ENCODE measurements at places on chromosomes 12 and 14.

DNA sequence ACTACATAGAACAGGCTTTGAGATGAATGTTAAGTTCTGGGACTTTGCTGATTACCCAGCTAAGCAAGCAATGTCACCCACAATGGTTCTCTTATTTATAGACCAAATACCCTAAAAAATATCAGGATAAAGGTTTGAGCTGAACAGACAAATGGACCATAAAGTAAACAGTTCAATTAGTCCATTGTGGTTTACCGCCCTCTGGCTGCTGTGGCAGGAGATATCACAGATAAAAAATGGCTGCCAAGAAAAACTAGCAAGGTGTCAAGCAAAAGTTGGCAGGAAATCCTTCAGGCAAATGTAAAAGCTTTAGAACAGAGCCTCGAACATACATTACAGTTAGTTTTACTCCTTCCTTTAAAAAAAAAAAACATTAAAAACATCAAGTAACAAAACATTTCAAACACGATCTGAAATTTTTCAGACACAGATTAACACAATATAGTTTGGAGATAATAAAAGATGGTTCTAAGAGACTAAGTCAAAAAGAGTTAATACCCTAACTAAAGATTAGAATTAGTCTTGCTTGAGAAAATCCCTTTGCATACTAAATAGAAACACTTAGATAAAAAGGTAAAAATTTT lies 41.3 kb downstream of the MED13L start:
- peak; percentile 19 for DNase-seq

DNA sequence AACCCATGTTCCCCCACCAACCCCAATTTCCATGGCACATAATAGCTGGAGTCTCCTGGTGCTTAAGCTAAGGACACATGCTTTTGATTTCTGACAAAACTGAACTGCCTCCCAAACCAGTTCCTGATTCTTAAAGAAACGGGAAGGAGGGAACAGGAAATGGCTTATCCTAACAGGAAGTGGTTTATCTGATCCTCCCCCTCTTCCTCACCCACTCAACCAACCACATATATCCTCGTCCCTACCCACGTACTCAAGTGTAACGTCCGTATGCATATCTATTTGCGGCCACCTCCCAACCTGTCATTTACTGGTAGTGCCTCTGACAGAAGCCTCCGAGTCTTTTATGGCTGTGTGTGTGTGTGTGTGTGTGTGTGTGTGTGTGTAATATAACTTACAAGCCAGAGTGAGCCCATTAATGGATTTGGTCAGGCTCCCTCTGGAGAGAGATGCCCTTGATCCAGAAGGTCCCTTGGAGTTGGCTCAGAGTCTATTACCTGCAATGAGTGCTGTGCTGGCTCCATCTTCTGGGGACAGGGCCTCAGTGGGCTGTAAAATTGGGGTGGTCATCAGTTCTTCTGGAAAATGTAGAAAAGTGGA lies 7.7 kb downstream of the DAZAP2 start:
- DNase-seq: no peak

DNA sequence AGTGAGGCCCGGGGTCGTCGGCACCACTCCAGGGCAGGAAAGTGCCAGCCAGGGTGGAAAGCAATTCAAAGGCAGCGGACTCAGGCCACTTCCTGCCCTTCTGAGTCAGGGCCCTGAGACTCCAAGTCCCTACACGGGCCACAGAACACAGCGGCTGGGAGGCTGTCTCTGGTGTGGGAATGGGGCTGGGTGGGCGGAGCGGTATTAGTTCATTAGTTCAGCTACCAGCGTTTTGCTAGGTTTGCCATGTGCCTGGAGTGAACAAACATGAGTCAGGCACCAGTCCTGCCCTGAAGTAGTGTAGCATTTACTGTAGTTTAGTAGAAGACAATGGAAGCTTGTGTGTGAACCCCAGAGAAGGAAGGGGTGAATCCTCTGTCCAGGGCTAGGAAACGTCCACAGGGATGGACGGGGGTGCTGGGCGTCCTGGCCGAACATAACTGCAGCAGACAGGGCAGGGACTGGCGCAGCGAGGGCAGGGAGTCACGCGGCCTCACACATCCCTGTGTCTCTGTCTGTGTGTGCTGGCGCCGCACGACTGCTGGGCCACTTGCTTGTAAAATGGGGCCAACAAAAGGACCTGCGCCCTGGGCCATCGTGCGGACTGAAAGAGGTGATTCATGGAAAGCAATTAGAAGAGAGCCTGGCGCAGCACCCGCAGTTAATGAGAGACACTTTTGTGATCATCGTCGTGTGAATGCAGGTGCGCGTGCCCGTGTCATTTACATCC lies 186.4 kb upstream of the PRMT8 start:
- no peak for DNase-seq

- DNase-seq: no peak
These were observed 319.4 kb downstream of the EGLN3 start for GRCh38 chr14:33631441-33631840.

GRCh38 chr14:90447720-90448497 lies 51.1 kb downstream of the CALM1 start:
- DNase-seq: no peak

GRCh38 chr14:39233680-39234326 lies at the start of gene MIA2:
TSS of gene MIA2 (plus strand) at chr14:39233915. CDS start at chr14:39234115, 200 bp downstream.
- DNase-seq: no peak

DNA sequence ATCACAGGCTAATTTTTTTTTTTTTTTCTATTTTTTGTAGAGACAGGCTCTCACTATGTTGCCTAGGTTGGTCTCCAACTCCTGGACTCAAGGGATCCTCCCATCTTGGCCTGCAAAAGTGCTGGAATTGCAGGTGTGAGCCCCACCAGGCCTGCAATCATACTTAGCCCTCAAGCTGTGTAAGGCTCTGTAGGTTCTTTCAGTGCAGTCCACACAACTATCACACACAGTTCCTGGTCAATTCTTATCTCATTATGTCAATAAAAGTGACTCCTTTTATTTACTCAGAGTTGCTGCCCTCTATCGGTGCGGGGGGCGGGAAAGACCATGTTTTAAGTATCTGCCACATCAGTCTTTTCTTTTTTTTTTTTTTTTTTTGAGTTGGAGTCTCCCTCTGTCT lies 29.0 kb downstream of the SLC2A3 start:
- no peak for DNase-seq

- no peak for DNase-seq
These were observed 24.6 kb upstream of the KLRD1 start for GRCh38 chr12:10283027-10283426.

DNA sequence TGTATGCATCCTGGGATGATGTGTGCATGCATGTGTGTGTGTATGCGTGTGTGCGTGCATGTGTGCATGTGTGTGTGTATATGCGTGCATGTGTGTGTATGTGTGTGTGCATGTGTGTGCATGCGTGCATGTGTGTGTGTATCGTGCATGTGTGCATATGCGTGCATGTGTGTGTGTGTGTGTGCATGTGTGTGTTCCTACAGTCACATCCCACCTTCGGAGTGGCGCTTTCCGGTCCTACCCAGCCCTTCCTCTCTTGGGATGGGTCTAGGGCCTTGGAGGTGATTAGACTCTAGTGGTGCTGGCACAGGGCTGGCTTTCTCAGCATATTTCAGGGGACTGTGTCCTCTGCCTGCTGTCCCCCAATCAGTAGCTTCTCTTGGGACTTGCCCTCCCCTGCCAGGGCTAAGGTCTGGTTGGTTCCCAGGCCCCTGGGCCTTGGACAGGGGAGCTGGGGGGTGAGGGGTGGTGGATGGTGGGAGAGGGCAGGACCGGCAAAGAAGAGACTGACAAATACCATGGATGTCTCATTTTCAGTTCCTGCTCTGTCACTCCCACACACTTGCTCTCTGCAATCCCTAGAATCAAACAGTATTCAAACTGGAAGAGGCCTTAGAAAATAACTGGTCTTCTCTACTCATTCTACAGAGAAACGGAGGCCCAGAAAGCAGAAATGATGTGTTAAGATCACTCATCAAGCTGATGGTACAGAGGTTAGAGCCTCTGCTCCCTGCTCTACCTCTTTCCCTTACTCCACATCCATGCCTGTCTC lies 21.9 kb upstream of the FAIM2 start:
- DNase-seq: no peak

DNA sequence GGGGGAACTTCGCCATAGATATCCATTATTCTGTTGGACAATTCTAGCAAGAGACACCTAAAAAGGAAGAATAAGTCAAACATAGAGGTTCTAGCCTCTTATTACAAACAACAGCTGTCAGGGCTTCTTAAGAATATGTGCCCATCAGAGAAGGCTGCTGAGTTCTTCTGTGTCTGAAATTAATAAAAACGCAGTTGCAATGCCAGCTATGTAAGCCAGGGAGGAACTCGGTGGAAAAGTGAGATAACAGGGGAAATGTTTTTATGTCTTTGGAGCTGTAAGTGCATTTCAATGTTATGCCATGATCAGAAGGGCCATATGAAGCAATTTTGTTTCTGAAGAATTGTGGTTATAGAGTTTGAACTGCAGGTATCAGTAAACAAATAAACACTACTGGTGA lies 95.0 kb downstream of the SYT1 start:
- DNase-seq: no peak

DNA sequence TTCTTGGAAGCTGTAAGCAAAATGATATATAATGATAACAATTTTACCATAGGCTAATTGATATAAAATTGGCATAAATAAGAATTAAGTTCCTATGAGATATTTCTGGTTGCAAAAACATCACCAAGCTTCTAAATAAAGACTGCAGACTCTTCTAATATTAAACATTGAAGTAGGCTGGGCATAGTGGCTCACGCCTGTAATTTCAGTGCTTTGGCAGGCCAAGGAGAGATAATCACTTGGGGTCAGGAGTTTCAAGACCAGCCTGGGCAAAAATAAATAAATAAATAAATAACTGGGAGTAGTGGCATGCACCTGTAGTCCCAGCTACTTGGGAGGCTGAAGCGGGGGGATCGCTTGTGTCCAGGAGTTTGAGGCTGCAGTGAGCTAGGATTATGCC lies 71.8 kb downstream of the NPAS3 start:
- DNase-seq: no peak

GRCh38 chr14:54664961-54665360 lies 98.0 kb downstream of the SAMD4A start:
- no peak for DNase-seq

GRCh38 chr12:113239811-113240331 lies 18.6 kb downstream of the TPCN1 start:
- no peak for DNase-seq

DNA sequence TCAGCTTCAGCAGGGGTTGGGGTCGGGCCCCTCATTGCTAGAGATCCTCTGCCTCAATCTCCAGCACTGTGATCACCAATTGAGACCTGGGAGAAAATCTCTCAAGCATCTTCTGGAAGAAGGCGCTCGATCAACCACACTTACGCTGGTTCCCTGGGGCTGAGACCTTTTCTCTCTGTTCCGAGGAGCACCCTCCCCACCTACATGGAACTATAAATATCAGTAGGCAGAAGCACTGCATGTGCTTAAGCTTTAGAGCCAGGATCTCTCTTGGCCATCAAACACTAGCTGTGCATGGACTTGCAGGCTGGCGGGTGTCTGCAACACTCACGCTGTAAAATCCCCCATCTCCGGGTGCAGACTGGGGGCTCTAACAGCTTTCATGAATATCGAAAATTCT lies 38.2 kb upstream of the KCNA1 start:
- no peak for DNase-seq

DNA sequence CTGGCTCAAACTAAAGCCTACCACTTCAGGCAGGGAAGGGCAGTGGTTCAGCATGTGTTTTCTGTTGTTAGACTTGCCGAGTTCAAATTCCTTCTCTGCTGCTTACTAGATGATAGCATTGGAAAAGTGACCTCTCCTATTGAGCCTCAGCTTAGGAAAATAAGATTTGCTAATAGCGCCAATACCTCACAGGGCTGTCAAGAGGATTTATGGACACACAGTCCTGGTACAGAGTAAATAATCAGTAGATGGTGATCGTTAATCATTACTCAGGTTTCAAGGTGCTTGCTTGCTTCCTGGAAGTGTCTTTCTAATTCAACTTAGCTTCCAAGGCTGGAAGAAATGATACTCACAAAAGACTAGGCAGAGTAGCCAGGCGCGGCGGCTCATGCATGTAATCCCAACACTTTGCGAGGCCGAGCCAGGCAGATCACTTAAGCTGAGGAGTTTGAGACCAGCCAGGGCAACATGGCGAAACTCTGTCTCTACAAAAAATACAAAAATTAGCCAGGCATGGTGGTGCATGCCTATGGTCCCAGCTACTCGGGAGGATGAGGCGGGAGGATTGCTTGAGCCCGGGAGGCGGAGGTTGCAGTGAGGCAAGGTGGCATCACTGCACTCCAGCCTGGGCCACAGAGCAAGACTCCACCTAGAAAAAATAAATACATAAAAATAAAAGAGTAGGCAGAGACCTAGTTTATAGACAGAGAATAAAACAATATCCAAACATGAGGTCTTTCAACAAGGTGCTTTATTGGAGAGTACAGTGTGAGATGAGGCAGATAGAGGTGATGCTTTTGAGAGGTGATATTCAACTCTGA lies 6.0 kb downstream of the PLA2G1B start:
- no peak for DNase-seq

DNA sequence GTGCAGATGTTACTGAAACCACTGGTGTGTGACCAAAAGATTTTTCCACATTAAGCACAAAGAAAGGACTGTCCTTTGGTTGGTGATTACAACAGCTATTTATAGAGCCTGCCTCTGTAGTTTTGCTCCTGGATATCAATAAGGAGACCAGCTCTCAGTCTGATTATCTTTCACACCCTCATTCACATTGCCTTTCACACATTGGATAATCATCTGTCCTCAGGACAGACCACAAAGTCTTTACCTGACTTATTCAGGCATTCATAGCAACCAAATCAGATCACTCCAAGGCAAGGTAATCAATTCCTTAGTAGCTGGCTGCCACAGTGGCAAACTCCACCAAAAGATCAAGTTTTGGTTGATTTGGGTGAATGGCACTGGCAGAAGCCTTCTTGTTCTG lies 59.6 kb upstream of the CPSF6 start:
- DNase-seq: no peak

DNA sequence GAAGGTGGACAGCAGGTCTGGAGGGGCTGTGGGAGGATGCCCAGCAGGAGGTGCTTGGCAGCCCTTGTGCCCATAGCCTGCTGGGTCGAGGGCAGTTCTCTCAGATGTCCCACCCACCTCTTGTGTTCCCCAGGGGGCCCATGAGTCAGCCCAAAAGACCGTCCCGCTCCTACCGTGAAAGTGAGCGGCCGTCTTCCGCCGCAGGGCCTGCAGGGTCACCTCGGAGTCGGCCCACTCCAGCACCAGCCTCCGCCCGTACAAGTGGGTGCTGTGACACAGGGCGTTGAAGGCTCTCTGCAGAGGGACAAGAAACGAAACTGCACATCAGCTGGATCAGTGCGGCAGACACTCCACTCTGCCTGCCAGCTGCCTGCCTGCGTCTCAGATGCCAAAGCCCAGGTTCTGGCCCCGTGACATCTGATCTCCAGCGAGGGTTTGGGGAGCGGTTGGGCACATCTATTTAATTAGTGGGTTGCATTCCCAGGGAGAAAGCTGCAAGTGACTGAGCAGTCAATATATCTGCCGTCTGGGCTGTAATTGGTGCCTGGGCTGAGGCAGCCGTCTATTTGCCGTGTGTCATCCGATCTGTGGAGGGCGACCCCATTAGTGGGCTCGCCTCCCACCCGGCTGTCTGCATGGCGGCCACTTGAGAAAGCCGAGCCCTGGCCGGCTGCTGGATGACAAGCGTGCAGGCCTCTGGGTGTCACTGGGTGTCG lies 121.5 kb downstream of the RBM19 start:
- no peak for DNase-seq

Data from activated CD8-positive, alpha-beta memory T cell treated with anti-CD3 and anti-CD28 coated beads for 1 hour (primary cell).